ENCODE measurements at places on chromosomes 1 and 21.

DNA sequence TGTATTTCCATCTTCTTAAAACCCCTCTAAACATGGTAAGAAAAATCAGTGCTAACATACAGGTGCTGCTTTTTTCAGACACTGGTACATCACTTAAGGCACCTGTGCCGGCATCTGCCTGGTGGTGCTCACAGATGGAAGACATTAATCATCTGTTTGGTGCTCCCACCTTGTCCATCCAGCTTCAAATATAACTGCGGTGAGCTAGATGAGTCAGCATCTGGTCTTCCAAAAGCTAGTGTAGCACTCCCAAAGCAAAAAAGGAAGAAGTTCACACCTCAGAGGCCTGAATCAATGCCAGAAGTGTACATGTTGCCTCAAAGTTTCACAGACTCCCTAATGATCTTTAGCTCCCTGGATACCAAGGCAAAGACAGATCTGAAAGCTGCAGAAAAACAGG lies 44.4 kb downstream of the TM2D1 start:
- DNase-seq, result no peak

GRCh38 chr1:29200906-29201594 lies 19.4 kb upstream of the SRSF4 start:
- no peak for DNase-seq

DNA sequence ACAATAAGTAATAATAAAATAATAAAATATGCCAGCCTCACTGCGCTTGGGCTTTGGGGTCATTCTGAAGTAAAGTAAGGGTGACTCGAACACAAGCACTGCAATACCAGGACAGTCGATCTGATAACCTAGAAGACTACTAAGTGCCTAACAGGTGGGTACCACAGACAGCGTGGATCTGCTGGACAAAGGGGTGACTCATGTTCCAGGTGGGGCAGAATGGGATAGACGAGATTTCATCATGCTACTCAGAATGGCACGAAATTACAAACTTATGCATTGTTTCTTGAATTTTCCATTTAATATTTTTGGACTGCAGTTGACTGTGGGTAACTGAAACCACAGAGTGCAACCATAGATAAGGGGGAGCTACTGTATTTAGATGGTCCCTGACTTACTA lies 221.1 kb upstream of the GREM2 start:
- no peak for DNase-seq

DNA sequence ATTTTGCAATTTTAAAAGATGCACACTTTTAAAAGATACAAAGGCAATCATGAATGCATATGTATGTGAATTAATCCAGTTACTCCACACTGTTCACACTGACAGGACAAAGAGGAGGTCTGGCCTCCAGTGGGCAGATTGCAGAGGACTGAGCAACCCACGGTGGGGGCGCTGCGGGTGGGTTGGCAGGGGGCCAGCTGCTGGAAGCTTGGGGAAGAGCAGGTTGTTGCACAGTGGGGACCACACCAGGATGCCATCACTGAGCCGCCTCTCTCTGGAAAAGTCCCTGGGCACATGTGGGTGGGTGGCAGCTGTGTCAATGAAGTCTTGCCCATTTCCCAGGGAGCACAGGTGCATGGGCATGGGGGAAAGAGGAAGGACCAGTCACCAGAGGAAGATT lies 12.7 kb upstream of the PADI4 start:
- DNase-seq, result no peak

DNA sequence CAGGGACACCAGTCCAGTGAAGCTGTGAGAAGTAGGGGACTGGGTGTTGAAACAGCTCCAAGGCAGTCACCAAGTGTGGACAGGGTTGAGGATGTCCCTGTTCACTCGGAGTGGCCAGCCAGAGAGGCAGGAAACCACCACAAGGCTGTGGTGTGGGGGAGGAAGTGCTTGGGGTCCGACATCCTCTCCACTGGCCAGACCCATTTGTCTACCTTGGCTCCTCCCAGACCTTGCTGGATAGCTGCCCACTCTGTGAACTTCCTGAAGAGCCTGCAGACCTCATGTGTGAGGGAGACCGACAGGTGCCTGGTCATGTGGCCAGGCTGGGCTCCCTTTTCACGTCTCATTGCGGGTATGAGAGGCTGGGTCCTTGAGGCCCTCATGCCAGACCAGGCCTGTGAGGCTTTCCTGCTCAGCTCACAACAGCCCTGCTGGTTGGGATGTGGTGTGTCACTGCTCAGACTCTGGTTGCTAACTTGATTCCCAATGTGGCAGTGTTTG lies 21.8 kb downstream of the CYP4B1 start:
- no peak for DNase-seq

DNA sequence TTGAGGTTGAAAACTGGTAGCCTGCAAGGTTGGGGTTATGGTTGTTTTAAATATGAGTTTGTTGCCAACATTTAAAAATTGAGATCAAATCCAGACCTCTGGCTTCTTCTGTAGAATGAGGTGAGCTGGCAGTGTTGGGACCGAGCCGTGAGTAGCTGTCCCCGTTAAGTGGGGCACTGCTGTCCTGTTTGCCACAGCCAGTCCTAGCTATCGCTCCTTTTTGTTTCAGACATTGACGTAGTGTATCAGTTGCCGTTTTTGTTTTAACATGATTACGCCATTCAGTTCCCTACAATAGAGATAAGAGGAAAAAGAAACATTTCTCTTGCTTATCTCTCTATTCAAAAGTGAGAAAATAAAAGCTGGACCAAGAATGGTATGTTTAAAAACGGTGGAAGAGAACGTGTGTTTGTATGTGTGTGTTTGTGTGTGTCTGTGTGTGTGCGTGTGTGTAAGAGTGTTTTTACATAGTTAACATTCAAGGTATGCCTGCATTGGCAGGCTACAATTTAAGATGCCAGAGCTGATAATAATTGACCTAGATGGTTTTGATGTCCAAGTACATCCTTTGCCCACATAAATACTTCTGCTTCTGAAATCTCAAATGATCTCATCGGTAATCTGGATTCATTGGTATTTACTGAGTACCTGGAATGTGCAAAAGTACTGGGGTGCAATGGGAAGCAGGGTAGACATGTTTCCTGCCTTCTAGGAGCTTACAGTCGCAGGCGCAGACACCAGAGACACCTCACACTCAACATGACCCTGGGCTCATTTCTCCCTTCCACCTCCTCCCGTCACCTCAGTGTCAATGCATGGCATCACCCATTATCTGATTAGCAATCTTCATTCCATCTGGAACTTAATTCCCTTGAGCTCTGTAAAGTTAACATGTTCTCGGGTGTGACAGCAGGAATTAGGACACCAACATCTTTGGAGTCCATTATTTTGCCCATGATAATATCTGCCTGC lies 65.8 kb downstream of the HUNK start:
- no peak for DNase-seq

GRCh38 chr21:38931291-38931690 lies 125.6 kb downstream of the ETS2 start:
- DNase-seq, result no peak

- DNase-seq, result no peak
These were observed 19.8 kb downstream of the SLC37A1 start for GRCh38 chr21:42533306-42533962.
